Kidney (tissue), 22 donors: ENCODE measurements at places on chromosomes 12 and 14.

GRCh38 chr14:81433378-81433777 is 33.3 kb upstream of the STON2 start:
- no peak for DNase-seq

- DNase-seq = peak; percentile 69
Observed at GRCh38 chr12:50088577-50089335, 3.6 kb downstream of the SMARCD1 start.

DNA sequence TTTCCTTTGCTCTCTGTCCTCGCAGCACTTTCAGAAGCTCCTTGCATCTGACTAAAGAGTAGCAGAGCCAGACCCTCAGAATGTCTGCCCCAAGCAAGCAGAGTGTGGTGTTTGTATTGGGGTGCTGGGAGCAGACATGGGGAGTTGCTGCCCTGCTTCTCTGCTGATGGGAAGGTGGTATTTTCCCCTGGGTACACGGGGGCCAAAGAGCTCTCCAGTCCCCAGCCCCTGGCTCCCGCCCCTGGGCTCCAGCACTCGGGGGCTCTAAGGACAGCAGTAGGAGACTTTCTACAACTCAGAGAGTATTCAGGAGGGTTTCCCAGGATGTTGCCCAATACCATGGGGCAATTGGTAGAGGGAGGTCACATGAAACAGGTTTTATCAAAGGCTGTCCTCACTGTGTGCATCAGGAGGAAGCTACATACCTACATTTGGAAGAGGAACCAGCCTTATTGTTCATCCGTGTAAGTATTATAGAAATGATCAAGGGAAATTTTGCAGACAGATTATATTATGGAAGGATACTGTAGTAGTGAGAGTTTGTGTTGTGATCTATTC is 50.3 kb downstream of the DAD1 start:
- DNase-seq = no peak

DNA sequence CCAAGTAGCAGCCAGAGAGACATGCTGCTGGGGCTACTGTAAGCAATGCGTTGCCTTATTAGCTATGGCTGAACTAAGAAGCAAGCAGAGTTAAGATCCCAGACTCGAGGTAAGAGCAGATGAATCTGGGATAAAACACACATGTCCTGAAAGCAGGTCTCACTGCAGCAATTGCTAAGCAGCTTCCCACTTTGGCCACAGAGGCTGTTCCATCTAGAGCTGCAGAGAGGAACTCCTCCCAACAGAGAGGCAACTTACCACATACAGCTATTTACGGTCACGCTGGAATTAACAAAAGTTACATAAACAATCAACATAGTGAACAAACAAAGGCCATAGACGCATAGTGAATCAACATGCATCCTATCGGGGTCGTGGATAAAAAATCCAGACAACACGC is 90.2 kb downstream of the KSR2 start:
- DNase-seq = no peak

DNA sequence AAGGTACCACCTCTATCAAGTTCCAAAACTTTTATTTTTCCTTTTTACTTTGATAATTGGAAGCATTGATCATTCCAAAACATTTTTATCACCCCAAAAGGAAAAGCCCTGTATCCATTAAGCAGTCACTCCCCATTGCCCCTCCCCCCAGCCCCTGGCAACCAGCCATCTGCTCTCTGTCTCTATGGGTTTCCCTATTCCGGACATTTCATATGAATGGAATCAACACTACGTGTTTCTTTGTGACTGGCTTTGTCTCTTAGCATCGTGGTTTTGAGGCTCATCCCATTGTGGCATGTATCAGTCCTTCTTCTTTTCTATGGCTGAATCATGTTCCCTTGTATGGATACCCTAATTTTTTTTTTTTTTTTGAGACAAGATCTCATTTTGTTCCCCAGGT is 18.0 kb upstream of the PHETA1 start:
- no peak for DNase-seq

GRCh38 chr12:44873898-44874297 is 2.2 kb downstream of the NELL2 start:
- DNase-seq = peak; percentile 48

DNA sequence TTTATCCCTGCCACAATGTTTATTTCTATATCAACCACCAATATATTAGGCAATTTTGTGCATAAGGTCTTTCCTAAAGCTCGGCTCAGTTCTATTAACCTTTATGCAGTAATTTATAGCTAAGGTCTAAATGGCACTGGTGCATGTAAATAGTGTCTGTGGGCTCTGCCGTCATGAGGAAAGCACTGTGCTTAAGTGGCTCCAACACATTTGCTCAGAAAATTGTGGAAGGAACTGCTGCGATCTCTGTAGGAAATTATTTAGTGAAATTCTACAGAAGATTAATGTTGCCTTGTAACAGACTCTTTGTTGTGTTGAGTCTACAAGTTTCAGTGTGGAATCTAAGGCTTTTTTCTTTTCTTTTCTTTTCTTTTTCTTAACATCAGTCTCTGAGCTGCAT is 54.0 kb upstream of the EGLN3 start:
- DNase-seq = no peak

DNA sequence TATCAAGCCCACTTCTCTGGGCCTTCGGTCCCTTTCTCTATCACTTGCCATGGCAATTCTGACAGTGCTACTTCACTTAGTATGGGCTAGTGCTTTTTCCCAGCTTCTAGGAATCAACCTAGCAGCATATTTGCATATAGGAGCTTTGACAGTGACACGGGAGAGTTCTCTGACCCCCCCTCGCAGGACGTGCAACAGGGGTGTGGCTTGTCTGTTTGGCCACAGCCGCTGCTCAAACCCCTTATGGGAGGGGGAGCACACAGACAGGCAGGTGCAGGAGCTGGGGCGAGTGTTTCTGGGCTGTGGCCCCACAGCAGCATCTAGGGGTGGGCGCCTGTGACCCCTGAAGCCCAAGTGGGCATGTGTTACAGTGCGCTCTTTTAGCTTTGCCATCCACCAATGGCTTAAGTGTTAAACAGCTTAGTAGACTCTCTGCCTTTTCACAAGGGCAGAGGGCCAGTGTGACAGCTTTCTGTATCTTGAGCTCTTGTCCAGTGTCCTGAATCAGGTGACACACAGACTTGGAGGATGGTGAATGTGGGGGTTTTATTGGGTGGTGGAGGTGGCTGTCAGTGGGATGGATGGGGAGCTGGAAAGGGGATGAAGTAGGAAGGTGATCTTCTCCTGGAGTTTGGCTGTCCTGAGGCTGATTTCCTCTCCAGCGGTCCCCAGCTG is 229.3 kb downstream of the PCNX1 start:
- no peak for DNase-seq

DNA sequence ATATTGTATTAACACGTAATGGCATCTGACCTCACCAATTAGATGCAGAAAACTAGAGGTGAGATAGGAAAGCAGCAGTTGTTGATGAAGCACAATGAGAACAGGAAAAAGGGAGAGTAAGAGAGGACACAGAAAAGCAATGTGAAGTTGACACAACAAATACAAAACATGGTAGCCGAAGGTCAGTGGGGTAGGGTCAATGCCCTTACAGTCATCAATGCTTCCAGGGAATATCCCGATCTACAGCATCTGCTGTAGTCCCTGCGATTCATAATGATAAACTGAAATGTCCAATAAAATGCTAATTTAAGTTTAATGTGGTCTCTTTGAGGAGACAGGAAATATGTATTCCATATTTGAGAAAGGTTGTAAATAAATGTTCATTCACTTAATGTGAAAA is 2.9 kb upstream of the COL2A1 start:
- DNase-seq = peak; percentile 5

GRCh38 chr12:645563-646071 is 17.6 kb downstream of the NINJ2 start:
- DNase-seq = no peak

DNA sequence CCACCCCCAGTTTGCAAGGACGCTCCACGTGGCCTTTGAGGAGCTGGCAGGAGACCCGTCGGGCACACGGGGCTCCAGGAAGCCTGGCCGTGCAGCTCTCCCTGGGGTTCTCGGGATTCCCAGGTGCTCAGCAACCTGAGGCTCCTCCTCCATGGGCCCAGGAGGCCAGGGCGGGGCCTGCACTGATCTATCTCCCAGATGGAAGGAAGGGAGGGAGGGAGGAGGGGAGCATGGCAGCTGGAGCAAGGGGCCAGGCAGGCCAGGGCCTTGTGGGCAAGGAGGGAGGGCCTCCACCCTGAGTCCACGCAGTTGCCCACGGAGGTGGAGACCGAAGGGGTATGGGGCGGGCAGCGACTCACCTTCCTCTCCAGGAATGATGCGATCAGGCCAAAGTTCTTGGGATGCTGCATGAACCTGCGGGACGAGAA is 127.3 kb downstream of the RFLNA start:
- DNase-seq = no peak

- no peak for DNase-seq
Observed at GRCh38 chr12:120314220-120314619, 12.1 kb downstream of the SIRT4 start.

DNA sequence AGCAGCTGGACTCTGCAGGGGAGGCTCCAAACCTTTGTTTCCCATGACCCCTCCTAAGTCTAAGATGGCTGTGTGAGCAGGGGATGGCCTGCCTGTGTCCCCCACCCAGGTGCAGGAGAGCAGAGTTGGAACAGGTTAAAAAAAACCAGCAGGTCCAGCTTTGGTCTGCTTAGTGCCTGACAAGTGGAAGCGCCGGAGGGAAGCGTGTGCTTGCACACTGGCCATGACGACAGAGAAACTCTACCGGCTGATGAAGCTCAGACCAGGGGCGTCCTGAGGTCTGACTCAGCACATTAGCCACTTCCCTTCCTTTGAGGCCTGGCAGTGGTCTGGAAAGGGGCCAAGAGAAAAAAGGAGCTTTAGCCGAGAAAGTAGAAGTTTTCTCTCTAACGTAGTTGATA is 280.1 kb downstream of the VRK1 start:
- DNase-seq = peak; percentile 20

DNA sequence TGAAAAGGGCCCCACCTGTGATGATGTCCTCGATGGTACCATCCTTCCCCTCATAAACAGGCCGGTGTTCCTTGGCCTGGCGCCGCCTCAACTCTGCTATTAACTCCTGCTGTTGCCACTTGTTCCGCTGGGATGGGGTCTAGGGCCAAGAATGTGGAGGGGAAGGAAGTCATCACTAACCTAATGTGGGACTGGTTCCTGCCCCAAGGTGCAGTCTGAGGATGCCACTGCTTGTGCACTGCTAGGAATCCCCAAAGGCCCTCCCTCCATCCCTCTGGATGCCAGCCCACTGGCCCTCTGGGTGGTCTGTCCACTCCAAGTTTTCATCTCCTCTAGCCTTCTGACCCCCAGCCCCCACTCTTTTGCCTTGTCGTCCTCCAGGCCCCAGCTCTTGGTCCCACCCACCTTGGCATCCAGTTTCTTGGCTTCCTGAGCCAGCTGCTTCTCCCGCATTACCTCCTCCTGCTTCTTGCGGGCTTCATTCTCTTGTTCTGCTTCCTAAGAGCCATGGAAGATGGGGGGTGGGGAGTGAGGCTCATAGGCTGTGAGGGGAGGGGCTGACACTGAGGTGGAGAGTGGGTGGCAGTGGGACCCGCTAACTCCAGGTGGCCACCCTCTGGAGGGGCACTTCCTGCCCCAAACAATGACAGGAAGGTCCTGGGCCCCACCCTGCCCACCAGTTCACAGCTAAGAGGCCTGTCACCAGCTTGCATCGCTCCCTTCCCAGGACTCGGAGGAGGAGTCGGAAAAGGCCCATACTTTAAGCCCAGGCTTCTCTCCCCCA is 23.7 kb downstream of the PRPF40B start:
- DNase-seq = no peak

GRCh38 chr12:6928022-6928702 is 403 bp downstream of the ATN1 start:
- DNase-seq = peak; percentile 79

DNA sequence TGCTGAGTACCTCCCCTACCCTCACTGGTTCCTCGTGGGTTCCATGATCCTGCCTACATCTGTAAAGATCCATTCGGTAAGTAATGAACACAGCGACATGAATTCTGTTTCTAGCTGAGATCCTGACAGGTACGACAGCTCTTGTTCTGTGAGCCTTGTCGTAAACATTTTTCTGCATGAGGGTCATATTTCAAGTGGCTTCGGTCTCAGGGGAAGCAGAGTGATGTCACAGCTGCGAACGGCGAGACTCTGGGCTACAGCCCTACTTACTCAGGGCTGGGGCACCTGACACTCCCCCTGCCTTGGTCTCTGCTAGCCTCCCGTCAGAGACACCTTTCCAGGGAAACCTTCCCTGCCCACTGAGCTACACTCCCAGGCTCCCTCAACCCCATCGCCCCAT is 85.8 kb downstream of the RBM19 start:
- peak; percentile 55 for DNase-seq

DNA sequence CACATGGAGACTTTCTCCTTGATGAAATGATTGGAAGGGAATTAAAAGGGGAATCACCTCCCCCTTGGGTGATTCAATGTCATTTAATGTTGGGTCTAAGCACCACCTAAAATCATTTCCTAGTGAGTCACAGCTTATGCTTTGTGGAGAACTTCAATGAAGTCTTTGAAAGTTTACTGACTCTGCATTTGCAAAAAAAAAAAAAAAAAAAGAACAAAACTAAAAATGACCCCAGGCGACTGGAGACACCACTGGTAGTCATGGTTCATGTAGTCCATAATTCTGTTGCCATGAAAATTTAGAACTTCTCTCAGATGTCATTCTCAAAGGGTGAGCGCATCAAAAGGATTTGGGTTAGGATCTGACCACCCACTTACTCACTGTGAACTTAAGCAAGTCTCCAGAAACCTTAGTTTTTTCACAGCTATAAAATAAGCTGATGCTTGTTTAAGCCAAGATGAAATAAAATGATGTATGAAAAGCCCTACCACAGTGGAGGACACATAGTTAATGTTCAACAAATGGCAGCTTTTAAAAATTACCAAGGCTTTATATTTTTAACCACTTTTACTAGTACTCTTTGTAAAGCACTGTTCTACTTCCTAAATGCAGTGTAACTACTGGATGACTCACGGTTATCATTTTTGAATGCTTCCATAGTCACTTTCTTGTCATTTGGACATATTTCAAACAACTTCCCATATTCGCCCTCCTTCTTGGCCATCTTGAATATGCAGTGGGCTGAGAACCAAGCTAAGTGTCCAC is 18.1 kb upstream of the KSR2 start:
- no peak for DNase-seq

DNA sequence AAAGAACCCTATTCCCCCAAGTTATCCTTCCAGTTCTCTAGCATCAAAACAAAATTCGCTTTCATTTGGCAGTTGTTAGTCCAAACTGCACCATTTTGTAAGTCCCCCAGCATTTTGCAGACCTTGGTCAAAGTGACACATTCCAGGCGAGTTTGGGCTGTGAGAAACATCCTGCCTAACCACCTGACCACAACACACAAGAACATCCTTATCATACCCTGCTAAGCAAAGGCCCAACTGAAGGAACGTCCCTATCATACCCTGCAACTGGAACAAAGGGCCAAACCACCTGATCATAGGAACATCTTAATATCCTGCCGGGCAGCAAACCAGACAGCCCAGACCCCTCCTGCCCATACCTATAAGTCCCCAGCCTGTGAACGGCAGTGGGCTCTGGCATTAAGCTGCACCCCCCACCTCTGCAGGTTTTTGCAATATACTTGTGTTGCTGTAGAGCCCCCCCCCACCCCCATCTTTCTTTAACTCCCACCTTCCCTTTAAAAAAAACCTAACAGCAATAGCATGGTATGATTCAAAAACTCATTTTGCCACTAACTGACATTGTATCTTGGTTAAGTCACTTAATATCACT is 2.7 kb downstream of the PCNX4 start:
- no peak for DNase-seq
